ENCODE measurements at places on chromosomes 2 and 18.

- no peak for DNase-seq
Observed at GRCh38 chr2:155070489-155070888, 372.0 kb downstream of the KCNJ3 start.

DNA sequence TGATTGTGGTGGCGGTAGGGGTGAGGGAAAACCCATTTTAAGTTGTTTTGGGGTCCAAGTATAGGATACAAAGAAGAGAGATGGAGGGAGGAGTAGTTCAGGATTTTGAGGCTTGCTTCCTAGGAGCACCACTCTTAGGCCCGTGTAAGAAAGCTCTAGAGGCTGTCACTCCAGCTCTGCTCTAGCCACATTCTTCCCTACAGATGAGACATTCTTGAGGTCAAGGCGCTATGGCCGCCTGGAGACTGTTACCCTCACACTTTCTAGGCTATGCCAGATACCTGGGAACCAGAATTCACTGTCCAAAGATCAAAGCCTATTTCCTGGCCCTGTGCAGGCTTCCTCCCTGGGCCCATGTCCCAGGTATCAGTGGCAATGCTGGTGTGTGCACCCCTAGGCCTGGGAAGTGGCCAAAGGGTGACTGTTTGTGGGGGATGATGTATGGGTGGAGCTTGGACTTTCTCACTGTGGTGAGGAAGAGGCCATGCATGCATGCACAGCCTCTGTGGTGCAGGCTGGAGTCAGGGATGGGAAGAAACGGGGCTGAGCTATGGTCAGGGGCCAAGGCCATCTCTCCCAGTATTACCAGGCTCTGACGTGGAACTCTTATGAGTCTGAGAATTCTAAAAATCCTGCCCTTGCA, 7.0 kb upstream of the TTL start:
- DNase-seq: no peak

DNA sequence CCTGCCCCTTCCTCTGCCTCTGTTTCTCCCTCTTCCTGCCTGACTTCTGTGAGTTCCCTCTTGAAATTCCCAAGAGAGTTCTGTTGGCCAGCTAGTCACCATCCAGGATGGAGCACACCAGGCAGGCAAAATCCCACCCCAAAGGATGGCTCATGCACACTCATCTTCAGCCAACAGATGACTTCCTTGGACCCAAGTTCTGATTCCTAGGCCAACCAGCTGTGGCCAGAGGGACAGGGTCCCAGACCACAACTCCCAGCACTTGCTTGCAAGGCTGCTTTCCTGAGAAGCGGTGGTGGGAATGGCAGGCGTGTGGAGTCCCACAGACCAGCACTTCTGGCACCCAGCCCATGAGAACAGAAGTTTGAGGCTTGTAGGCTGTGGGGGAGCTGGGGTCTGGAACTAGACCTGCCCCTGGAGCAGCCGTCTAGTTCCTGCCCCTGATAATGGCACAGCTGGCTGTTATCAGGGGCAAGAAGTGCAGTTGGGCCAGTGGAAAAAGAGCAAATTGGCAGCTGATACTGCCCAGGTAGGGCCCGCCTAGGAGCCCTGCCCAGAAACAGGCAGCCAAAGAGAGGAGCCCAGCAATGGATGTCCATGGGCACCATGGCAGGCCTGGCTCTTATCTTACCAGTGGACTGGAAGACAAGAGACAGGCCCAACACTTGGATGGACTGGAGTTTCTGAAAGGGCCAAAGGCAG, 56.7 kb downstream of the CYP26B1 start:
- DNase-seq: no peak

- DNase-seq: no peak
Observed at GRCh38 chr2:220129391-220129790, 502.0 kb downstream of the SLC4A3 start.

DNA sequence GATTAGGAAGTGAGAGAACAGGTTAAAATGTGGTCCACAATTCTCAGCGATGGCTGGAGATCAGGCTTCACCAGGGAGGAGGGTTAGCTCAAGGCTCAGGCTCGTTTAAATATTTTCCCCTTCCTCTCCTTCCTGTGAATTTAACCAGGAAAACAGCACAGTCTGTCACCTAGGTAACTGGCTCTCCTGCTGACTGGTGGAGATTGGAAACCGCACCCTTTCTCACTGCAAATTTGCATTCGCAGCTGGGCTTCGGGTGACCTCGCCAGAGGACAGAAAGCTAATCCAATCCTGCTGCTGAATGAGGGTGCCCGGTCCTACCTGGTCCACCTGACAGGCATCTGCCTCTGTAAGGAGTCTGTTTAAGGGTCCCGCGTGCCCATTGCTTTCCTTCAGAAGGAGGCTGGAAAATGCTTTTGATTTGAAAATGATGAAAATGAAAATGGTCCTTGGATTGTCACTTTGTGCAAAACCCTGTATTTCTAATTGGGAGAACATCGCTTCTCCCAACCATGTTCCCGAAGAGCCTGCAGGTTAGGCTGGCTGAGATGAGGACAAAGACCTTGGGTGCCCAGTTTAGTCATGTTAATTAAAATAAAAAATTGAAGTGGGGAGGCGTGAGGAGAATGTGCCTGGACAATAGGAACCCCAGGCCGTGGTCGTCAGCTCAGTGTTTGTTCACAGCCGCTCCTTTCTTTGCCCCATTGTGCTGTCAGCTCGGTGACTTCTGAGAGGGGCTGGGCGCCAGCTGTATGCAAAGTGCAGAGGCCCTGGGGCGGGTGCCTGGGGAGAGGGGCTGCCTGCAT, 43.4 kb upstream of the MTCL1 start:
- no peak for DNase-seq

GRCh38 chr2:232979871-232980461, 33.1 kb downstream of the NGEF start:
- DNase-seq: no peak

DNA sequence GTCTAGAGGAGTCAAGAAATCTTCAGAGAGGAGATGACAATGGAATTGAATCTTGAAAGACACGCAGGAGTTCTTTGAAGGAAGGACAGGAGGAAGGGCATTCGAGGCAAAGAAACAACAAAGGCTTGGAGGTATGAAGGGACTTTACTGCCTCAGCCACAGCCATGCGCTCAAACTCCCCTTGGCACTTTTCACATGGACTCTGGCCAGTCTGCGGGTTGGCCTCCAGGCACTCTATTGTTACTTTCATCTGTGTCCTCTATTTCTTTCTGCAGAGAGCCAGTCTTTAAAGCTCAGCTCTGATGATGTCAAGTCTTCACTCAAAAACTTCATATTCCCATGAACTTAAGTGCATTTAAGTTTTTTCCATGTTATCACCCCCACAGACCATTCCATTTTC, 95.4 kb downstream of the ZAP70 start:
- DNase-seq: no peak

DNA sequence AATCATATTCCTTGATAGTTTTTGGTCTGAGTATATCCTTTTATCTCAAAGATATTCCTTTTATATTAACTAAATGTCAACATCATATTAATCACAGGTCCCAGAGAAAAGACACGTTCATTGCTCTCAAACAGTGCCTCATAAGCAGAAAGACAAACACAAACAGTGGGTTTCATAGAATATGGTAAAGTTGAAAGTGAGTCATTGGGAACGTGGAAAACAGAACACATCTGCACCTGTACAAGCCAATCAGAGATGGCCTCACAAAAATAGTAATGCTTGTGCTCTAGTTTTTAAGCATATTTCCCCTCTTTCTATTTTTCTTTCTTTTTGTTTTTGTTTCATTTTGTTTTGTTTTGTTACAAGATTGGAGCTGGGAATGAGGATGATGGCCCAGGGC, 328.4 kb upstream of the MAP2 start:
- DNase-seq: no peak

GRCh38 chr2:28352610-28353195, 40.0 kb upstream of the FOSL2 start:
- no peak for DNase-seq

DNA sequence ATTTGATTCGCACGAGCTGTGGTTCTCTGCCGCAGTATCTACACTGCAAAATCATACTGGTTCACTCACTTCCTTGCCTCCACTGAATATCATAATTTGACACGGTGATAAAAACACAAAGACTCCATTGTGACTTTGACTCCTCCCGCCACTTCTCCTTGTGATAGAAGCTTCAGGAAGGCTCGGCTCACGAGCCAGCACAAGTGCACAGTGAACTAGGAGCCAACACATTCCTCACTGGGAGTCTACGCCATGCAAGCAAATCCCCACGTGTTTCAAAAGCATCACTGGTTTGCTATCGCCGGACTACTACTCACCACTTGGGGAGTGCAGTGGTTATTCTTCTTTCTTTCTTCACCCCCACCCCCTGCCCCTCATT, 293.3 kb upstream of the PARD3B start:
- DNase-seq: no peak

DNA sequence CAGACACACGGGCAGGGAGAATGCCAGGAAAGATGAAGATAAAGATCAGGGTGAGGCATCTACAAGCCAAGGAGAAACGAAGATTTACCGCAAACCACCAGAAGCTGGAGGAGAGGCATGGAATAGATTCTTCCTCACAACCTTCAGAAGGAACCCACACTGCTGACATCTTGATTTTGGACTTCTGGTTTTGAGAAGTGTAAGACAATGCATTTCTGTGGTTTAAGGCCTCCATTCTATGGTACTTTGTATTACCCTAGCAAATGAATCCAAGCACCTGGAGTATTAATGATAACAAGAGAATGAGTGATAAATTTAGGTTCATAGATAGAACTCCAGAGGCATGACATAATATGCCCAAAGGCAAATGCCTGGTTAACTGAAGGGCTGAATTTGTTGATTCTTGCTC, 11.8 kb upstream of the FN1 start:
- DNase-seq: no peak

- DNase-seq: no peak
Observed at GRCh38 chr2:59866436-59866835, 687.0 kb downstream of the BCL11A start.

GRCh38 chr2:177298191-177298590, 33.7 kb upstream of the NFE2L2 start:
- DNase-seq: no peak

DNA sequence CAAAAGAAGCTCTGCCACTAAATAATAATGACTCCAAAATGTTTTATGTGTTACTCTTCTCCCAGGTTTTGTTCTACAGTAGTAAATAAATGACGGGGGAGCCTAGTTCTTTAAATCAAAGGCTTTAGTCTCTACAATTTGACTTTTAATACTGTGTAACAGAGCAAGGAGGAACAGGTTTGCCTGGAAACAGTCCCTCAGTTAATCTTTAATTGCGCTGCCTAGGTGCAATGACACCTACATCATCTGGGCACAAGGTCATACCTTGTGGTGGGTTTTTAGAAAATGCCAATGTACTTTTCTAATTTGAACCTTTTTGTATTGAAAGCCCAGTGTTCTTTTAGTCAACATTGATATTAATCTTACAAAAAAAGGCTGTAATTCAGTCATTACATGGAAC, 287.3 kb upstream of the SETBP1 start:
- no peak for DNase-seq

DNA sequence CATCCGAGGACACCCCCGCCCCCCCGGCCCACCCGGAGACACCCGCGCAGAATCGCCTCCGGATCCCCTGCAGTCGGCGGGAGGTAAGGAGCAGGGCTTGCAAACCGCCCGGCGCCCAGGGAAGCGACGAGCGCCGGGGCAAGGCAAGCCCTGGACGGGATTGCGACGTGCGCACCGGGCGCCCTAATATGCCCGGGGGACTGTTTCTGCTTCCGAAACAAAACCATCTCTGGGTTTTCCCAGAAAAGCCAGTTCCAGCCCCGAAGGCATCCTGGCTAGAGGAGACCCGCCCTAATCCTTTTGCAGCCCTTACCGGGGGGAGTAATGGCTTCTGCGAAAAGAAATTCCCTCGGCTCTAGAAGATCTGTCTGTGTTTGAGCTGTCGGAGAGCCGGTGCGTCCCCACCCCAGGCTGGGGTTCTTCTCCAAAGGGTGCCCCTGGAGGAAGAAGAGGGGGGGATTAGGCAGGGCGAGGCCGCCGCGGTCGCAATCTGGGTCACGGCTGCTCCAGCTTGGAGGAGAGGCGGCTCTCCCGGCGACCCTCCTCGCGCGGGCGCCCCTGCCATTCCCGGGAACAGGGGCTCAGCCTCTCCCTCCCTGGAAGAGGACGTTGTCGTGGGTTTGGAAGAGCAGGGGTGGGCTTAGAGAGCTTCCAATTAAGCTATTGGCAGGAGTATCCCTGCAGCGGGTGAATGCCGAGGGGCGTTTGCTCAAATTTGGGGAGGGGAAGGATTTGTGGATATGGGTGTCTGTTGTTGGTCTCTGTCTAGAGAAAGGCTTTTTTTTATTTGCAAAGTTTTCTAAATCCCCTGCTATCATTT, 521 bp downstream of the MYCN start:
- DNase-seq: no peak

DNA sequence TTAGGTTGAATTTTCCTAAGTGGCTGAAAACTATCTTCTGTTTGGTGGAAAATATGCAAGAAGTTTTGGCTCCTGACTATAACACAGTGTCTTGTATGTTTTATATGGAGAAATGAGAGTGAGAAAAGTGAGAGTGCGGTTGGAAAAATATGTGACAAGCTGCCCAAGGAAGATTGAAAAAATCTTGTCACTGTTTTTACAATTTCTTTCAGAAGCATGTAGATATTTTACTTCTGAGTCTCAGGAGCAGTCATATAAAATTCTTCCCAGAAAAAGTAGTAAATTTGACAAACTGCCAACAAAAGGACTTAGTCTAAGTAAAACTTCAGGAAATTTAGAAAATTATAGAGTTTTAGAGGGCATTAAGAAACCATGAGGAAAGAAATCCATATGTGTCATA, 19.4 kb upstream of the RMND5A start:
- DNase-seq: no peak

DNA sequence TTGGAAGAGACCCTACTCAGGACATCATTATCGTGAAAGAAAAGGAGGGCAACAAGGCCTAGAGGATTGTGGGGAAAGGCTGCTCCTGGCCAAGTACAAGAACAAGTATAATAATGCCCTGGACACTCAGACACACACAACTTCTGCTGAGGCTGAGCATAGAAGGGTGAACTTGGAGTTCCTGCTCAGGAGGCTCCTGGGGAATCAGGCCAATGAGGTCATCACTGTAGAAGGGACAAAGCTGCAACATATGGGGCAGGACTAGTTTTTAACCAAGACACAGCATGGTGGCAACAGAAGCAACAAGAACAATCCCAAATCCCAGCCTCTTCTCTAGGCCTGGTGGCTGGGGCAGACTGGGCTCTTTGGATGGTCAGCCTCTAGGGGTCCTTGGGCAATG, 102.6 kb downstream of the POLR1A start:
- DNase-seq: no peak

GRCh38 chr2:238973038-238973739, 125.3 kb downstream of the TWIST2 start:
- DNase-seq: no peak

GRCh38 chr2:46812361-46813019, 103.1 kb downstream of the MCFD2 start:
- no peak for DNase-seq
